ENCODE measurements at places on chromosomes 11 and 22. TPM values are rescaled to one million over a fixed set of nuclear protein-coding genes. Genes with fewer than 3 reads are reported as not detected.
A peak's percentile ranks its signal among the peaks of the same experiment; 100 is the strongest.

DNA sequence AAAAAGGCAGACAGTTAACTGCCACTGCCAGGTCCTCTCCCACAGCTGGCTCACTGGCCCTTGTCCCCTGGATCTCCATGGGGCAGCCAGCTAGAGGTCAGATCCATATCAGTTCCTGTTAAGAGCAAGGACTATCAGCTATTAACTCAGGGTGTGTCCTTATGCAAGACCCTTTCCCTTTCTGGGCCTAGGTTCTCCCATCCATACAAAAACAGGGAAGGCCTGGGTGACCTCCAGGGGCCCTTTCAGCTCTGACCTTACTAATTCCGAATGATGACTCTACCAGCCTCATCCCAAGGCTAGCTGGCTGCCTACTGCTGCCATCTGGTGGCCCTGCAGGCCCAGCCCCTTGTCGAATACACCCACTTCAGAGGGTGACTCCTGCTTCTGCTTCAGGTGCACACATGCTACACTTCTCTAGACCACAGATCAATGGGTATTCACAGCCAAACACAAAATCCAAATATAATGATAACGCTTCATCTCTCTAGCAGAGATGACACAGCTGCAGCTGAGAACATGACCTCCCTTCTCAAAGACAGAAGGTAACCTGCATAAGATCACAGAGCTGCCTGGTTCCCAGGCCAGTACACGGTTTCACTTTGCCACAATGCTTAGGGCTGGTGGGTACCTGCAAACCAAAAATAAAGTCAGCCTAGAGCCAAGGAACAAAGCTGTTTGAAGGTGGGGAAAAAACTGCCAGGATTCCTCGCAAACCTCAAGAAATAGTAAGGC lies 34.1 kb downstream of the SERGEF start:
- no peaks in the 10 kb centered on the region for H3K4me1 ChIP-seq
- H3K27ac ChIP-seq = no peak overlapping the region
- DNase-seq = no peak

The GNG3 gene
- not detected for total RNA-seq

The NXPE2 gene
- 1.5 TPM for total RNA-seq

DNA sequence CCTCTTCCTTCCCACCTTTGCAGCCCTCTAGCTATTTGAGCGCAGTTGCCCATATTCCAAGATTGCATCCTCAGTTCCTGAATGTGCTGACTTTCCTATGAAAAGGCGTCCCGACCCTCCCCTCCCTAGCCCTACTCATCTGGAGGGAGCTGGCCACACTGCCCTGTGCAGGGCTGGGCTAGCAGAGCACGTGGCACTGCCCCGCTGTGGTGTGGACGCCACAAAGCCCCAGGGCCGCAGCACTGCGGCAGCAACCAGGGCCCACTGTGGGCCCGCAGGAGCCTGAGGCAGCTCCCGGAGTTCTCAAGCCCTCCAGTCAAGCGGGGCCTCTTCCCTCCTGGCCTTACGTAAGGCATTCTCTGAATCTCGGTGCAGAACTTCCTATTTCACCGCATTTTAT lies 27.6 kb downstream of the B3GAT1 start:
- no peaks in the 10 kb centered on the region for H3K4me1 ChIP-seq
- H3K4me3 ChIP-seq = no peak overlapping the region
- DNase-seq = no peak
- H3K27ac ChIP-seq = no peak overlapping the region
- no peaks in the 10 kb centered on the region for H3K27me3 ChIP-seq

DNA sequence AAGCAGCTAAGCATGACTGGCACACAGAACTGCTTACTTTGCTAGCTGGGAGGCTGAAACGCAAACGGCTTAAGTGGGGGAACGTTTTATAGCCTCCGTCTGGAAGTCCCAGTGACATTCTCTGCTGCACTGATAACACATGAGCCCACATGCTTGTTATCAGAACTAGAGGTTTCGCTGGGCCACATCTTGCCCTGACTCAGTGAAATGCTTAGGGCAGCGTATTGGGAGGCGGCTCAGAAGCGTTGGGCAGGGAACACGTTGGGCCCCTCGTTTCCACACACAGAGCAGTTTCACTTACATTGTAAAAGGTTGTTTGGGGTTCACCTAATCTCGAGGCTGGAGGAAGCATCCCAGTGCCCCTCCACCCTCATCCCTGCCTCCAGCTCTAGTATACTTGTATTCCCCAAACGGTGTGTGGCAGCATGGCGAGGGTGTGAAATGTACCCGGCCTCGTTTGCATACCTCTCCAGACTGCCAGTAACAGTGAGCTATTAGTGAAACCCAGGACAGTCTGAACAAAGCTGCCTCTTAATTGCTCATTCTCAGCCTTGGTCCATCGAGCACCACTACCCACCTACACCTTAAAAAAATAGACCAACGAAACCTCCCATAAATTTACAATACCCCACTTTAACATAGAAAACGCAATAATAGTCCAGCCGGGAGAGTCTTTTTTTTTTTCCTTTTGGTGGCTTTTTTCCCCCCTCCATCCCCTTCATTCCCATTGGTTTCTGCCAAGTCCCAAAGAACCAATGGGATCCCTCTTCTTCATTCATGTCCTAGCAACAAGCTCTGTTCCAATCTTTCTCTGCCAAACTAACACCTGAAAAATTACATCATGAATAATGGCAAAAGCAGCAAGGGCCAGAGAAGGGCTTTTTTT lies 218.8 kb upstream of the SORL1-AS1 start:
- peak overlapping the region; percentile 19 for H3K27ac ChIP-seq
- H3K4me3 ChIP-seq = no peak overlapping the region
- no peaks in the 10 kb centered on the region for H3K27me3 ChIP-seq
- no peak for DNase-seq
- H3K36me3 ChIP-seq = no peaks in the 10 kb centered on the region

DNA sequence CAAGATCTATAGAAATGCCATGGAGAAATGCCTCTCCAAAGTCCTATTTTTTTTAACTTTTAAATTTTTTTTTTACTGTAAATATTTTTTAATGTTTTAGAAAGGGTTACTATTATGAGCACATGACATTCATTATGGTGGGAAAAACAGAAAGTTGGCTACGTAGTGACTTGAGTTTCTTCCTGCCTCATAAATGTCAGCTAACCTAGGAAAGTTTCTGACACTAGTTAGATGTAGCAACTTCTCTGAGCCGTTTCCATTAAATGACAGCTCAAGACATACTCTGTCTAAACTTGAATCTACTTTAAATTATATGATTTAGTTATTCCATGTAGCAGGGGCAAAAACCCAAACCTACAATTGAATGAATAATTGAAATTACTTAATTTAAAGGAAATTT lies 18.4 kb upstream of the CTSC start:
- no peaks in the 10 kb centered on the region for H3K4me1 ChIP-seq
- DNase-seq = no peak
- H3K27ac ChIP-seq = no peak overlapping the region

DNA sequence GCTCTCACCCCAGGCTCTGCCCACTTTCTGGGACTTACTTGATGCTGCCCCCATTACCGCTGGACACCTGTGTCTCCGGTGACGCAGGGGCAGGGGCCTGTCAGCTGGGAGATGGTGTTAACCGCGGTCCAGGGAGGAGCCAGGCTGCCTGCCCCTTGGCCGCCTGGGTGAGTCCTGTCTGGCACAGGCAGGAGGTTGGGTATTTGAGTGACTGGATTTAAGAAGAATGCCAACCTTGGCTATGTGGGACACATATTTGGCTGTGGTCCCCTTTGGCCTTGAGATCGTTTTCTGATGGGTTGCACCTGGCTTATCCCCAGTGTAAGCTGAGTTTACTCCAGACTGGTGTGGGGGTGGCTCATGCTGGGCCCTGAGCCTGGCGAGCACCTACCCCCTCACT lies 2.5 kb downstream of the MUC6 start:
- no peak for DNase-seq
- H3K36me3 ChIP-seq = no peaks in the 10 kb centered on the region
- H3K4me3 ChIP-seq = no peak overlapping the region

All from ovary (tissue), 10 donors.